ENCODE measurements at places on chromosomes 16 and 17.

DNA sequence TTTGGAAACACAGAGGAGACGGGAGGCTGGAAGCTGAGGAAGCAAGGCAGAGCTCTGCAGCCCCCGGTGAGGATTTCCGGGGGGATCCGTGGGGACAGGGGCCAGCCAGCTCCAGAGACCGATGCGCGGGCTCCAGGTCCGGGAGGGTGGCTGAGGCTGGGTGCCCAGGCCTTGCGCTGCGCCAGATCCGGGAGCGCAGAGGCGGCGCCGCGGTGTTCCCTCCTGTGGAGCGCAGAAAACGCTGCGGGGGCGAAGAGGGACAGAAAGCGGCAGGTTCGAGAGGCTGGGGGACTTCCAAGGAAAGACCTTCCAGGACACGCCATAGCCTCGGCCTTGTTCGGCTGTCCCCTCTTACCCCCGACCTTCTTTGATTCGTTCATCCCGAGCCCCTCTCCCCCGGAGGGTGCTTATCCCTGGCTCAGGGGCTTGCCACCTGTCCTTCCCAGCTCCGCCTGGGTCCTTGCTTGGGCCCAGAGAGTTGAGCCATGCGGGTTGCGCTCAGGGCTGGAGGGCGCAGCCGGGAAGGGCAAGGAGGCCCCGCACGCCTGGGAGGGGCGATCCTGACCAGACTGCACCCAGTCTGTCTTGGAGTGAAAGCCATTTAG is 697 bp upstream of the SHISA9 start:
- DNase-seq: peak; percentile 62

DNA sequence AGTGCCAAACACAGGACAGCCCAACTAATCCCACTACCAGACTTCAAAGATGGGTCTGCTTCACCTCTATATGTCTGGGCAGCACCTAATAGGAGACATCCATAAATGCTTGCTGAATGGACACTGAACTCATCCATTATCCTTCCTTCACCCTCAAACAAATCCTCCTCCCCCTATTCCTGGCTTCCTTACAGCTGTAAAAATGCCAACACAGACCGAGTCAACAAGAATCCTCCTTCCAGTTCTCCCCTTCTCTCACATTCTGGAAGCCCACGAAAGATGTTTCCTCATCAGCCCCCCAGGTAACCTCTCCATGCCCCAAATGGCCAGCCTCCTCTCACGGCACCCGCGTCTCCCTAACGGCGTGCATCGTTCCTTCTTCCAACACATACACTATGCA is 12.3 kb downstream of the PELP1 start:
- DNase-seq: no peak

DNA sequence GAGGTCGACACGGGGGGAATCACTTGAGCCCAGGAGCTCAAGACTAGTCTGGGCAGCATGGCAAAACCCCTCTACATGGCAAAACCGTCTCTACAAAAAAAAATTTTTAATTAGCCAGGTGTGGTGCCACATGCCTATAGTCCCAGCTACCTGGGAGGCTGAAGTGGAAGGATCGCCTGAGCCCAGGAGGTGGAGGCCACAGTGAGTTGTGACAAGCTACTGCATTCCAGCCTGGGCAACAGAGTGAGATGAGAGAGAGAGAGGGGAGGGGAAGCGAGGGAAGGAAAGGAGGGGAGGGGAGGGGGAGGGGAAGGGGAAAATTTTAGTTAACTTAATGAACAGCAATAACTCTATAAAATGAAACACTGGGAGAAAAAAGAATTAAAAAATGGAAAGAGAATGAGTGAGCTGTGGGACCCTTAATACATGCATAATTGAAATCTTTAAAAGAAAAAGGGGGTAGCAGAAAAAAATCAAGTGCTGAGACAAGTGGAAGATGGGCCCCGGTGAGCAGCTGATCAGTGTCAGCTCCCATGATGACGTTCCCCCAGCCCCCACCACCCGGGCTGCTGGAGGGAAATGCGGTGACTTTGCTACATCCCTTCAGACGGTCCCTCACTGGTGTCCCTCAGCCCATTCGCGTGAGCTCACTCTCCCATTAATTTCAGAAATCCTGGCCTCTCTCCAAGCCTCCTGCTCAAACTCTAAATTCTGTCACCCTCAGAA is 2.7 kb downstream of the ASGR2 start:
- no peak for DNase-seq

DNA sequence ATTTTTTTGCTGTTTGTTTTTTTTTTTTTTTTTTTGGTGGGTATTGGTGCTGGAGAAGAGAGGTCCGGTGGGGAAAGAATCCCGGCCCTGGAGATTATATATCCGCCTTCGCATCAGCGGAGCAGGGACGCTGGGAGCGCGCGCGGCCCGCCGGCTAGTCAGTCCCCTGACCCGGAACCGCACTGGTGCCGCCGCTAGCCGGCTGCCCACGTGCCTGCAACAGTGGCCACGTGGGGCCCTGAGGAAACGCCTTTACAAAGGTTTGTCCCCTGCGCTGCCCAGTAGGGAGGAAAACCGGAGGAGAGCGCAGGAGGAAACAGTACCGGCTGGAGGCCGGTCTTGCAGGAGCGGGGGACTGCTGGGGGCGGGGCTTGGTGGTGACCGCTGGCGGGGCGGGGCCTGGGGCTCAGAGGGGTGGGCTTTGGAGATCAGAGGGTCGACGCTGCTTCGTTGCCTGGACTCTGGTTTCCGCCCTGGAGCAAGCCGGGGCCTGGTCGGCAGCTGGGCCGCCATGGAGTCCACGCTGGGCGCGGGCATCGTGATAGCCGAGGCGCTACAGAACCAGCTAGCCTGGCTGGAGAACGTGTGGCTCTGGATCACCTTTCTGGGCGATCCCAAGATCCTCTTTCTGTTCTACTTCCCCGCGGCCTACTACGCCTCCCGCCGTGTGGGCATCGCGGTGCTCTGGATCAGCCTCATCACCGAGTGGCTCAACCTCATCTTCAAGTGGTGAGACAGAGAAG is at the start of gene G6PC3:
G6PC3 (plus strand) TSS at position 281 of the 743 bp plus-strand sequence; CDS start at position 512, 231 bp downstream.
- peak; percentile 90 for DNase-seq

GRCh38 chr16:88856122-88856827 is 472 bp downstream of the GALNS start:
- peak; percentile 23 for DNase-seq

- DNase-seq: no peak
Observed at GRCh38 chr17:58191241-58191896, 1.2 kb upstream of the EPX start.

GRCh38 chr17:58506354-58507080 is 7.9 kb downstream of the MTMR4 start:
- DNase-seq: no peak

DNA sequence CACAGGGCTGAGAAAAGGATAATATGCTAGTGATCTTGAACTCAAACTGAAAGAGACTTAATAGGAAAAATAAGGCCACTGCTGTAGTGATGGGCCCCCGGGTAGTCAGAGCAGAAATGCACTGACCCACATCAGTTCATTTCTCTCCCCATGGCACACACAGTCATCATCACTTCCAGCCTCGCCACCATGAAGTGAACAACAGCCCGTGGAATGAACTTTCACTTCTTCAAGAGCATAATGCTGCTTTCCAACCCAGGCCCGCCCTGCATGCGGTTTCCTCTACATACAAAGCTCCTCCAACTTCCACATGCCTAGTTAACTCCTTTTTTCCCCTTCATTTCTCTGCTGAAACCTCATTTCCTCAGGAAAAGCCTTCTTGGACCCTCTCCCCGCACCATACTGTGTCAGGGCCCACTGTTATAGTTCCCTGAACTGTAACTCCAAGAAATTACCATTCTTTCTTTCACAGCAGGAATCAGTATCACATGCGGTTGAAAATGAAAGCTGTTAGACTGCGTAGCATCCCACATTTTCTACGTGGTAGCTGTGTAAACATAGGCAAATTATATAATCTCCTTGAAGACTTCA is 65.8 kb upstream of the SMIM36 start:
- peak; percentile 43 for DNase-seq

- no peak for DNase-seq
Observed at GRCh38 chr16:57253466-57253865, 8.4 kb downstream of the ARL2BP start.

- DNase-seq: no peak
Observed at GRCh38 chr17:82402865-82403264, 15.3 kb upstream of the HEXD start.

DNA sequence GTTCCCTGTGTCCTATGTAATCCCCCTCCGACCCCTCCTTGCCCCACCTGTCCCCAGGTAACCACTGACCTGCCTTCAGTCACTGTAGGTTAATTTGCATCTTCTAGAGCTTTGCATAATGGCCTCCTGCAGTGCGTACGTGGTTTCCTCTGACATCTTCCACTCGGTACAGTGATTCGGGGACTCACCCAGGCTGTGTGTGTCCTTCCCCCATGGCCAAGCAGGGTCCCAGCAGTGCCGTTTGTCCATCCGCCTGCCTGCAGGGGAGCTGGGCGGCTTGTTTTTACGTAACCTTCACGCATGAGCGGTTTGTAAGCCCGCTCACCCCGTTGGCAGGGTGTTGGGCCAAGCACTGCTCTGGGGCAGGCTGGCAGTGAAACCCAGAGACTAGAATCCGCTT is 7.9 kb downstream of the MAPK8IP3 start:
- no peak for DNase-seq

All from head of caudate nucleus (tissue), 42 donors.